ENCODE measurements at places on chromosomes 7 and 10. TPM values are rescaled to one million over a fixed set of nuclear protein-coding genes. Genes with fewer than 3 reads are reported as not detected.

DNA sequence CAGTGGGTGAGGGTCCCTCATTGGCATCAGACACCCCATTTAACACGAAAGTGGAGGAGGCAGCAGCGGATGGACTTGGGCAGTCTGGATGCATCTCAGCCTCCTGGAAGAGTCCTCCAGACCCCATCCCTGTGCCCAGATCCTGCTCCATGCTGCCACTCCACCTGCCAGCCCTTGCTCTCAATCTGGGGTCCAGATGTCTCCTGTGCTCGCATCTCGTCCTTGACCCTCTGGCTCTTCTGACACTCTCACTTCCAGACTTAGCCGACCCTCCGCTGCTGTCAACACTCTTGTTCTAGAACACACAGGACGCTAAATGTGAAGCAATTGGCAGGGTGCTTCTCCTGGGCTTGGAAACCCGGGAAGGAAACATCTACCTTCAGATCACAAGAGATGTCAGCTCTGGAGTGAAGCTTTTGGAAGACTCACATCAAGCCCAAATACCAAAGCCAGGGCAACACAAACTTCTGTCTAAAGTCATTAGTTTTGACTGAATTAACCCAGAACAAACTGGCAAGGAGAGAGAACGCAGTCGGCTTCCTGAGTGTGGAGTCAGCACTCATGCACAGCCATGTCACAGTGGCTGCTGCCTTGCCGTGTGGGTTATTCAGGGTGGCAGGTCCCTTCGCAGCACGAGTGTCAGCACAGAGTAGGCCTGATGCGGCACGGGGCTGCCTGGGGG is 379.1 kb downstream of the TCERG1L start:
- DNase-seq = no peak

GRCh38 chr7:46565253-46566096 is 644.4 kb upstream of the IGFBP3 start:
- DNase-seq = no peak

- no peak for DNase-seq
These were observed 10.7 kb upstream of the CHST15 start for GRCh38 chr10:124104011-124104627.

DNA sequence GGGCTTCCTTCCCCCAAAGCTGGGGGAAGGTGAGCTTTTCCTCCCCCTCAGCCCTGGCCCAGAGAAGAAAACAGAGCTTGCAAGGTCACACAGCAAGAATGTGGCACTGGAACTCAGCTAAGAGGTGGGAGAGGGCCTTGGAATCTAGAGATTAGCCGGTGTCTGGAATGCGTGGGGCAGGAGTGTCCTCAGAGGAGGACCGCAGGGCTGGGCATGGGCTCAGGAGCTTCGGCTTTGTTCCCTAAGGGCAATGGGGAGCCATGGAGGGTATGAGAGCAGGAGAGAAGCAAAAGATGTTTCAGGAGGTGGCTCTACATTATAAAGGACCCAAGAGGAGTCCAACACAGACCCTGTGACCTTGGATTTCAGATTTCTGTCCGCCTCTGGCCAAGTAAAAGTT is 127.2 kb upstream of the TNRC18 start:
- DNase-seq = no peak

GRCh38 chr7:103425177-103425576 is 20.8 kb downstream of the SLC26A5 start:
- DNase-seq = no peak

DNA sequence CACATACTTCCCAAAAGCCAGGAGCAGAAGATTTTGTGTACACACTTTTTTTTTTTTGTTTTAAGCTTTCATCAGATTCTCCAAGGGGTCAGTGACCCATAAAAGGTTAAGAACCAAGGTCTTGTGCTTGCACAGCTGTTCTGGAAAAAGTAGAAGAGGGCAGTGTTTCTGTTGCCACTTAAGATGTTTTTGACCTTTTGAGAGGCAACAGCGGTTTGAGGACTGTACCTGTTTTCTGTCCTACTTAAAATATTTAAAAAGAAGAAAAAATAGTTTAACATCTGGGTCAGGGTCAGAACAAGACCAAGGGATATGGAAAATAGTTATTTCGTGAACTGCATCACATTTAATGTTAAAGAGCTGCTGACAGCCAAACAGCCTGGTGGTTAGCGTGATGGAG is 32.9 kb downstream of the AUTS2 start:
- no peak for DNase-seq

DNA sequence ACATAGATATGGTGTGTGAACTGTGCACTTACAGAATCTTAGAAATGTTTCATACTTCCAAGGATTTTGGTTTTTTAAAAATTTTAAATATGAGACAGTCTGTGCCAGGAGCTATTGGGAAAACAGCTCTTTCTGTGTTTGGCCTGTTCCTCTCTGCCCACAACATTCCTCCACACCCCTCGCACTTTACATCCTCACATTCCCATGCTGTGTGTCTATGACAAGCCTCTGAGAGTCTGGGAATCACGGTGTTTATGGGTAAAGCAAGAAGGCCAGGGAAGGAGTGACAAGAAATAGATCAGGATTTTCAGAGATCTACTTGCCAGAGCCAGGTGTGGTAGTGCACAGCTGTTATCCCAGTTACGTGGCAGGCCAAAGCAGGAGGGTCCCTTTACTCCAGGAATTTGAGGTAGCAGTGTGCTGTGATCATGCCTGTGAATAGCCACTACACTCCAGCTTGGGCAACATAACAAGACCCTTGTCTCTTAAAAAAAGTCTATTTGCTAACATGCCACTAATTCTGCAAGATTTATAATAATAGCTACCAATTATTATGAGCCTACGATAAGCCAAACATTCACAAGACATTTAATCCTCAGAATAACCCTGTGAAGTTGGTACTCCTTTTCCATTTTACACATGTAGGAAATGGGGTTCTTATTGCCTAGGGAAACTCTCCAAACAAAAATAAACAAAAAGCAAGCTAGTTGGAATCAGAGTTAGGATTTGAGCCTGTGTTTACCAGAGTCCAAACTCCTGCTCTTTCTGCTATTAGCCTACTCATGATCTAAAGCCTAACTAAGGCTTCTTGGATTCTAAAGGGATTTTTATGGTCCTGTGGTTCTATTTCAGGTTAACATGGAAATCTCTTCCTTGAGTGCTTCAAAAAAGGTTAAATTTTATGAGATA is 168.3 kb upstream of the SP8 start:
- no peak for DNase-seq

GRCh38 chr7:104967088-104967487 is 46.9 kb upstream of the KMT2E start:
- DNase-seq = no peak

- no peak for DNase-seq
These were observed 31.8 kb downstream of the CHST3 start for GRCh38 chr10:71995887-71996575.

- no peak for DNase-seq
These were observed 401.1 kb downstream of the DGKB start for GRCh38 chr7:14501436-14501835.

DNA sequence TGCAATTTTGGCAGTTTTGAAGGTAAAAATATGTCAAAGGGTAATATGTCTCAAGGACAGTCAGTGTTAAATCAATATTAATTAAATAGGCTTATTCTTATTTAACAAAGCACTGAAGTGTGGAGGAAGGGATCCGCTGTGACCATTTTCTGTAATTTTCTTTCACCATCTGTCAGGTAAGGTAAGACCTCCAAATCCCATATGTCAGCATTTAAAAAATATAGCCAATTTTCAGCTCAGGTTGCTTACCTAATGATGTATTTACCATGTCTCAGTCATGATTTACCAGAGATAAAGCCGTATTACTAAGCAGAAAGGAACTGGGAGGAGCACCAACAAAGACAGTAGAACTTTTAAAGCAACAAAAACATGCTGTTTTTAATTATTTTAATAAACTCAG is 683.9 kb downstream of the CCSER2 start:
- no peak for DNase-seq

DNA sequence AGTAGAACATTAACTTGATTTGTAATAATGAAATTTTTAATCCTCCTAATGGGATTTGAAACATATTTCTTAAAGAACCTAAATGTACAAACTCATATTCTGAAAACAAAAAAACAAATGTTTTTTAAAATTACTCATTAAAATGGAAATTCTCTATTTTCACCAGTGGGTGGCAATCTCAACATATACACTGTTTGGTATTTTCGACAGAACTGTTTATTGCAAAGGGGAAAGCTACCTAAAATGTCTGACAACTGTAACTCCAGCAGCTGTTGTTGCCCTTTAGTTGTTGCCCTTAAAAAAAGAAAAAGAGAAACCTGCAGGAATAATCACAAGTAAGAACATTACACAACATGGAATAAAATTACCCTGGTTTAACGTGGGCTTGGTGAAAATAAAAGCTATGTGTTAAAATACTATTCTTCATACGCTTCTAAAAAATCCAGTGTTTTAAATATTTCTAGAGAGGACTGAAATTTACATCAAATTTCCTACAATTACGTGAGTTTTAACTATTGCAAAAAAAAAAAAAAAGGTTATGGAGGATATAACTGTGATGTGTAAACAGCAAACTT is 54.5 kb downstream of the COL1A2 start:
- no peak for DNase-seq

- no peak for DNase-seq
These were observed 90.5 kb upstream of the ZNF32 start for GRCh38 chr10:43739161-43739560.

The FERD3L gene
- total RNA-seq = not detected

The LRRC17 gene
- 0.30 TPM for total RNA-seq

The GSDME gene
- 2.1 TPM for total RNA-seq

The PRSS1 gene
- not detected for total RNA-seq

The GBX1 gene
- not detected for total RNA-seq

The VAX1 gene
- total RNA-seq = not detected

The PTPN20 gene
- 0.25 TPM for total RNA-seq

The TFPI2 gene
- not detected for total RNA-seq

All from activated CD4-positive, alpha-beta T cell treated with anti-CD3 and anti-CD28 coated beads, Interleukin-2, amount 10 ng/mL, durations not matched to agents 7 days and 5 days (primary cell).